RPMI8226 (cell line): ENCODE measurements at places on chromosomes 11 and 22.

- DNase-seq: no peak
These were observed 297.3 kb downstream of the TBC1D22A start for GRCh38 chr22:47059701-47060161.

DNA sequence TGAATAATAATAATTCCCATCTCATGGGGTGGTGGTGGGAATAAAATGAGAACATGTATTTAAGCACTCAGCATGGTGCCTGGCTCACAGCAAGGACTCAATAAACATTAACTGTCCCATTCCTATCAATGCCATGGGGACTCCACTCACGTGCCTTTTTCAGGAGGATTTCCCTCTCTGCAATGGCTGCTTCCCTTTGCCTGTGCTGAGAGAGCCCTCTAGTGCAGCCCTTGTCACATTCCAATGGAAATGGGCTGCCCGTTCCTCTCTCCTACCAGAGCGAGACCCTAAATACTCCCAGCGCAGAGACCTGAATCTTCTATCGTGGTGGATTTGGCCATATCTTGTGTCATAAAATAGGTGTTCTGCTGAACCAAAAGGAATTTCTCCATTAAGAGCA, 621.5 kb upstream of the B3GAT1 start:
- DNase-seq: no peak

GRCh38 chr11:27471589-27472397, 797 bp downstream of the LGR4 start:
- peak; percentile 18 for DNase-seq

DNA sequence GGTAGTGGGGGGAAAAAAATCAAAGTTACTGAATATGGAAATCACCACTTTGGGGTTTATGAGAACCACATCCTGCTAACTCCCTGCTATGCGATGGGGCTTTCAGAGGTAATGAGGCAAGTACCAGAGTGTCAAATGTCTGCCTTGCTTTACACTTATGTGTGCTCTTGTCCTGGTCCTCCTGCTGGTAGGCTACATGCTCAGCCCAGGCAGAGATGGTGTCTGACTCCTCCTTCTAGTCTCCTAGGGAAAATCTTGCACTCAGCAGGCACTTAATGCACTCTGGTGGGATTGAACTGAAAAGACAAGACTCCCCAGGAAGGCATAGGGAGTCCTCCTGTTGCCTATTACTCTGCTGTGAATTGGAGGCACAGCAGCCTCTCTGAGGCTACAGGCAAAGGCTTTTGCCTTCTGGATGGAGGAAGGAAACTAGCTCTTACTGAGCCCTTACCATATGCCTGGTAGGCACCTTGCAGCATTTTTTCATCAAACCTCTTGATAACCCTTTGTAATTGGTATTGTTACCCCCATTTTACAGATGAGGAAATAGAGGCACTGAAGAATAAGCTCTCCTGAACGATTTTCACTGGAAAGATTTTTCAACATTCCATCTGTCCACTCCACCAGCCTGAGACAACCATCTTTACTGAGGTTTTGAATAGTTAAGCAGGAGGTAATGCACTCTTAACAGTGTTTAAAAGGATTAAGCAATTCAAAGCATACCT, 132.1 kb upstream of the PAX6 start:
- no peak for DNase-seq

GRCh38 chr11:12219757-12220156, 109.4 kb downstream of the MICAL2 start:
- DNase-seq: no peak

- DNase-seq: peak; percentile 53
These were observed 19.3 kb downstream of the EIF3F start for GRCh38 chr11:8006349-8006977.

DNA sequence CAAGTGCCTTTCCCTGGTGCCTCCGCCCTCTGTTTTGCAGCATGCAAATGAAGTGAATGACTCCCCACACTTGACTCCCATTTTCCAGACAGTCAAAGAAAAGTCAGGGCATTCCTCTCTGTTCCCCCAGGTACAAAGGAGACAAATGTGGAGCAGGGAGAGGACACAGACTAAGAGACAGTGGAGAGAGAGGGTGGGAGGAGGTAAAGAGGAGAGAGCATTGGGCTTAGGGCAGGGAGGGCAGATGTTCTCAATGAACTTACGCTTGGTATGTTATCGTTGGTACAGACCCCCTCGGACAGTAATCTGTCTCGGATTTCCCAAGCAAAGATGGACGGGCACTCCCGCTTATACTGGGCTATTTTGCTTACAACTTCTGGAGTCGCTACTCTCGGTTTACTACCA, 9.8 kb downstream of the PAX6 start:
- DNase-seq: no peak
